ENCODE measurements at places on chromosomes 11 and 22. TPM values are rescaled to one million over a fixed set of nuclear protein-coding genes. Genes with fewer than 3 reads are reported as not detected.

DNA sequence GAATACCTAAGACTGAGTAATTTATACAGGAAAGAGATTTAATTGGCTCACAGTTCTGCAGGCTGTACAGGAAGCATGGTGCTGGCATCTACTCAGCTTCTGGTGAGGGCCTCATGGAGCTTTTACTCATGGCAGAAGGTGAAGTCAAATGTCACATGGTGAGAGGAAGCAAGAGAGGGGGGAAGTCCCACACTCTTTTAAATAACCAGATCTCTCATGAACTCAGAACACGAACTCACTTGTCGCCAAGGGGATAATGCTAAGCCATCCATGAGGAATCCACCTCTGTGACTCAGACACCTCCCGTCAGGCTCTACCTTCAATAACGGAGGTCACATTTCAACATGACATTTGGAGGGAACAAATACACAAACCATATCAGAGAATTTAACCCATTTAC is 42.2 kb downstream of the BIRC2 start:
- DNase-seq = no peak

Gene CDON
- 26.8 TPM for polyA plus RNA-seq

GRCh38 chr11:28632338-28632737 is 524.1 kb downstream of the METTL15 start:
- no peak for DNase-seq

Gene TMPRSS13
- polyA plus RNA-seq = 0.53 TPM

GRCh38 chr22:41899110-41899509 is 15.8 kb downstream of the SHISA8 start:
- DNase-seq = no peak

Gene HYOU1
- polyA plus RNA-seq = 120 TPM
